ENCODE measurements at places on chromosomes 2 and 18.

DNA sequence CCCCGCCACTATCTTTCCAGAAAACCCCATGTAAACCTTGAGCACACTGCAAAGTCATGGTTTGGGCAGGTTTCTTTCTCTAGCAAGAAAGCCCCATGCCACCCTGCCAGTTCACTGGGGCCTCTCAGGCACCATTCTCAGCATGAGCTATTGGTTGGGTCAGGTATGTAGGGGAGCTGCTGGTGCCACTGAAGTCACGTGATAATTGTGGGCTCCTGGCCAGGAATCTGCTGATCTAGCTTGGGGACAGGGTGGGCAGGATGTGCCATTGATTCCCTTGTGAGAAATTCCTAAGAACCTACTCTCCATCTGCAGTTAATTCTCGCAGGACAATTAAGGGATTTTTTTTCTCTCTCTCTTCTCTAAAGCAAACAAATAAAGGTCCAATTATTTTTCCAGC lies 26.5 kb upstream of the HNMT start:
- no peak for DNase-seq

DNA sequence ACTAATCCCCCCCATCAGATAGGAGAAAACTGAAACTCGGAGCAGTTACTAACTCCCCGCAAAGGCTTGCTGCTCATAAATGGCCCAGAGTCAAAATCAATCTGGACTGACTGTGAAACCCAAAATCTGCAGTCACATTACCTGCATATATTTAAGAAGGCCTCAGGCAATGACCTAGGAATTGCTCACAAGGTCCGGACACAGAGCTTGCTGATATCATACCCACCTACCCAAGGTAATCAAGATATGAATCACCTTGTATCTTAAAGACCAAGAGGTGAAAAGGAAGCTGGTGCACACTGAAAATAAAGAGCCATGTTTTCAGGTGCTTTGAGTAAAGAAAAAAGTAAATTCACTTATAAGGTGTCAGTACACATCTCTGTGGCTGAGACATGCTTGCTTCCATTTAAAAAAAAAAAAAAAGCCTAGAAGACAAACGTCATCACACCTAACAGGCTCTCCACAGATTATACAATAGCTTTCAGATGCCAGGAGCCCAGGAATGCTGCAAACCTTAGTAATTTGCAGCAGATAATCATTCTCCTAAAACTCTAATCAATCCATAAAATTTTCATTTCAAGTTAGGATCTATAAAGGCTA lies 195.4 kb downstream of the ZEB2 start:
- DNase-seq: no peak

DNA sequence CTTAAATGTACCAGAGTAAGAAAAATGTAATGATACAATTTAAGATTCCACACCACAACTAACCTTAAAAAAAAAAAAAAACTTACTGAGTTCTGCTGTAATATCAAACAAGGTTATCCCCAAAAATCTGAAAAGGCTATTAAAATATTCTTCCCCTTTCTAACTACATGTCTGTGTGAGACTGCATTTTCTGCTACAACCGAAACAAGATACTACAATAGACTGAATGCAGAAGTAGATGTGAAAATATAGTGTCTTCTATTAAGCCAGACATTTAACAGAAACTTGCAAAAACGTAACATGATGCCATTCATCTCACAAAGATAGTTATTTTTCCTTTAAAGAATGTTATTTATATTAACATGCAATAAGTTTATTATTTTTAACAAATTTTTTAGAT lies 16.2 kb downstream of the SS18 start:
- no peak for DNase-seq

GRCh38 chr2:134175834-134176233 lies 78.0 kb upstream of the MGAT5 start:
- no peak for DNase-seq

DNA sequence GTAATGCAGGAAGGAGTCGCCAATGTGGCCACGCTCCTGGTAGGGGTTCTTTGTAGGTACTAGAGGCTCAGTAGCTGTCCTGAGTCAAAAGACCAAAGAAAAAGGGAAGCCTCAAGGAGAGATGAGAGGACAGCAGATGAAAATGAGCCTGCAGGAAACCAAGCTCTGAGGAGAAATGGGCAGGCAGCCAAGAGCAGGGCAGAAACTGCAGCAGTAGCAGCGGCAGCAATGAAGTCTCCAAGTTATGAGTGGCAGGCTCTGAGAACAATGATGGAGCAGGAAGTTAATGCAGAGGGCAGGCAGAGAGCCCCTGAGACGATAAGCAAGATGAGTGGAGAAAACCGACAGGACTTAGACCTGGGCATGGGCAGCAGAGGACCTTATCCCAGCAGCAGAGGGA lies 48.2 kb upstream of the TMEM200C start:
- no peak for DNase-seq

DNA sequence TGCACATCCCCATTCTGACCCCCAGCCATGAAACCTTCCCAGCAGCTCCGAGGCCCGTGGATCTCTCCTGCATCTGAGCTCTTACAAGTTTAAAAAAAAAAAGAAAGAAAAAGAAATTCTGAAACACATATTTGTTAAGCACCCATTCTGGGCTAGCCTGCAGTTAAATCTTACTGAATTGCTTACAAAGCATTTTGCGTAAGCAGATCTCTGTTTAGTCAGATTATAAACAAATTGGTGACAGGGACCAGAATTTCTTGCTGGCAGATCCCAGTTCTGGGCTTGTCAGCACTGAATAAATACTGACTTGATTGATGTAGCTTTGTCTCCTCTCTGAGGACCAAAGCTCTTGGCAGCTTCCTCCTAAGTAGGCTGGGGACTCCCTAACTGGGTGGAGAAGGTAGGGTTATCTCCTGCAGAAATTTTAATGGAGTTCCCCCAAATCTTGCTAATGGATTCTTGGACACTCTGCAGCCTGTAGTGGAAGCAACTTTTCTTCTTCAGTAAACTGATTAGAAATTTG lies 160.9 kb downstream of the MIB1 start:
- DNase-seq: no peak

GRCh38 chr2:40797120-40797519 lies 345.2 kb upstream of the SLC8A1 start:
- no peak for DNase-seq

DNA sequence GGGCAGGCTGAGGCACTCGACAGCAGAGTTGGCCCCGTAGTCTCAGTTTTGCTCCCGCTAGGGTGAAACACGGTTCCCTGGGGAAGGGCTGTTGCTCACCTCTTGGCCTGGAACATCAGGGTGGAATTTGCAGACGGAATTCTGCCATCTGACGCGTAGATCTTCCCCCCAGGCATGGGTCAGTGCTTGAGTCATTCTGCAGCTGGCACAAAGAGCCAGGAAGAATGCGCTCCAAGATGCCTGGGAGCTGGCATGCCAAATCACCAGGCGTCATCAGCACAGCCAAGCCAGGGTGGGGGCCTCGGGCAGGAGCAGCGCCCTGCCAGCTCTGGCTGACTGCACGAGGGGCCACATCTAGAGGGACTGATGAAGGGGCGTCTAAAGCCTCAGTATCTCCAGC lies 42.7 kb downstream of the ODC1 start:
- DNase-seq: no peak

- DNase-seq: no peak
Measured at GRCh38 chr2:213084261-213084660, 67.2 kb downstream of the IKZF2 start.

DNA sequence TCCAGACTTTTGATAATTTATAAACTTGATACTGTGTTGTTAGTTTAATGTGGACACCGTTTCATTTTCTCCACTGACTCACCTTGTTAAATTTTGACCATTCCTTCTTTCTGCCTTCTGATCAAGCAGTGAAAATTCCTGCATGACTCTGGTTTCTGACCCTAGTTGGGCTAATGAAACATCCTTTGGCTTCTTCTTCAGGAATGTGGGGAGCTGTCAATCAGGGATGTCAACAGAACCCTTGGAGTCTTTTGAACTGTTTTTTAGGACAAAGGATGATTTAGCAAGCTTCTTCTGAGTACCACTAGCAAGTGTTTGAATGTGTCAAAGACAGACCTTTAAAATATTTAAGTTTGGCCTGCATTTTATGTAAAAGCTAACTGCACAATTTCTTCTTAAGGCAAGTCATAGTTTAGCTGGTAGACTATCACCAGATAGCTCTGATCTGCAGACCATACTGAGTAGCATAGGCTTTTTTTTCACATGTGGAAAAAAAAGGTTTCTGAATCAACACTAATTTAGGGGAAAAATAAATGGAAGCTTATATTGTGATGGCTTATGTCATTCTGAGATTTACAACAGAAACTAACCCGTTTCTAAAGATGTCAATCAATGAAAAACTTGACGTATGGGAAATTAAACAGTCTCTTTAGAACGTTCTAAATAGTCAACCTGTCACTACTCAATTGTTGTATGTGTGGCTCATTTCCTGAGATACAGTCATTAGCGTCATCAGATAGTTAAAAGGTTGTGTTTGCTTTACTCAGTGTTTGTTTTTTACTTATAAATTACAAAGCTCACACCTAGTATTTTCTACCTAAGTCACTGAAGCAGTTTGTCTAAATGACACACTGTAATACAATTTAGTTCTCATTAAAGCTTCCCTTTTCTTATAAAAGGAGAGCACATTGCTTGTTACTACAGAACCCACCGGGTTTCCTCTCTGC lies 311.4 kb downstream of the PTPRM start:
- no peak for DNase-seq

- DNase-seq: no peak
Measured at GRCh38 chr18:11078491-11078890, 70.9 kb downstream of the PIEZO2 start.

GRCh38 chr2:133844214-133844892 lies 276.1 kb upstream of the NCKAP5 start:
- no peak for DNase-seq

DNA sequence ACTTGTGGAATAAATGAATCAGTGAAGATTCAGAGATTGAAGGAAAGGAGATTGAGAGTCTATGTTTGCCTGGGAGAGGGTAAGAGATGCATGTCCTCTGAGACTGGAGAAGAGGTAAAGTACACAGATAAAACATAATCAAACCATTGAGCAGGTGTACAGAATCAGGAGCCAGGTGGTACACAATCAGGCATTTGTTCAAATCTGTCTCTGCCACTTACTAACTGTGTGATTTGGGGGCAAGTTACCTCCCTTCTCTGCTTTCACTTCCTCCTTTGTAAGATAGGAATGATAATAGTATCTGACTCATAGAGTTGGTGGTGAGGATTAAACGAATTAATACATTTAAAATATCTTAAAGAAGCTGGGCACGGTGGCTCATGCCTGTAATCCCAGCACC lies 94.0 kb downstream of the CDK15 start:
- DNase-seq: no peak

DNA sequence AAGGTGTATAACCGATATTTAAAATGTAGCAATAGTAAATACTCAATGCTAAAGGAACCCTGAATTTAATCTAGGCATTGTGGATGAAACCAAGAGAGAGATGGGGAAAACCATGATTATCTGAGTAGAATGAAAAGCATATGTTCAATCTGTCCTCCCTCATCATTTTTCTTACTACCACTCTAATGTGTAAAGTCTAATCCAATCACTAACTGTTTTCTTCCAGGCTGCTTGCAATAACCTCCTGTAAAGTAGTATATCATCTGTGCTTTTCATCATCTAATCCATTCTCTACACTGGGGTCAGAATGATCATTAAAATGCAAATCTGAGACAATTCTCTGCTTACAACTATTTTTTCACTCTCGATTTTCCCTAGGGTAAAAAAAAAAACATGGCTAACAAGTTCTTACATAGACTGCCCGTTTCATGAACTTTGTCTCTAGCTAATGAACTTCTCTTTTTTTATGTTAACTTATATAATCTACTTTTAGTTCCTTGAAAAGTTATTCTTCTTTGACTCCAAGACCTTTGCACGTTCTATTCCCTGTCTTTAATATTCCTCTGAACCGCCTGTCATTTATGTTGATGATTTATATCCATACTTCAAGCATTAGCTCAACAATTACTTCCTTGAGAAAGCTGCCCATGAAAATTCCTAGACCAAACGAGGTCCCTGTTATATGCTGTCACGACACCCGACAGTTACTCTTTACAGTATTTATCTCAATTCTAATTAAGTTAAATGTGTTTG lies 94.7 kb upstream of the SLC8A1 start:
- DNase-seq: no peak

GRCh38 chr2:109466674-109467575 lies 146.8 kb downstream of the SEPTIN10 start:
- no peak for DNase-seq

GRCh38 chr2:109058191-109058632 lies 69.2 kb upstream of the EDAR start:
- no peak for DNase-seq

GRCh38 chr2:144825331-144826020 lies 305.6 kb upstream of the ZEB2 start:
- no peak for DNase-seq

- no peak for DNase-seq
Measured at GRCh38 chr2:68918497-68918896, 34.2 kb downstream of the GKN2 start.

- DNase-seq: no peak
Measured at GRCh38 chr2:10884574-10884975, 27.2 kb upstream of the KCNF1 start.

GRCh38 chr2:33371304-33372090 lies 105.0 kb upstream of the RASGRP3 start:
- DNase-seq: no peak

- DNase-seq: no peak
Measured at GRCh38 chr18:76370201-76370600, 124.8 kb downstream of the ZNF516 start.

- DNase-seq: no peak
Measured at GRCh38 chr2:7593360-7593759, 676.1 kb downstream of the RNF144A start.

DNA sequence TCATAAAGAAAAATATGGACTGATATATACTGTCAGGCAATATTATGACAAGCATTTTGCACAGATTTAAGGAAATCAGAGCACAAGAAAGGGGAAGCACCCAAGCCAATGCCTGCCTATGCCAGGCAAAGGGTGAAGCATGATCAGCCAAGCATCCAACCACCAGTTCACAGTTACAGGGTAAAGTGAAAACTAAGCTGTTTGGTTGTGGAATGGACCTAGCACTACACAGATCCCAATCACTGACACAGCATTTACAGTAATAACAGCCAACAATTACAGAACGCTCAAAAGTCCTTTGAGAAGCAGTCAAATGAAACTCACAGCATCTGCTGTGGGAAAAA lies 90.3 kb downstream of the SP3 start:
- DNase-seq: no peak

DNA sequence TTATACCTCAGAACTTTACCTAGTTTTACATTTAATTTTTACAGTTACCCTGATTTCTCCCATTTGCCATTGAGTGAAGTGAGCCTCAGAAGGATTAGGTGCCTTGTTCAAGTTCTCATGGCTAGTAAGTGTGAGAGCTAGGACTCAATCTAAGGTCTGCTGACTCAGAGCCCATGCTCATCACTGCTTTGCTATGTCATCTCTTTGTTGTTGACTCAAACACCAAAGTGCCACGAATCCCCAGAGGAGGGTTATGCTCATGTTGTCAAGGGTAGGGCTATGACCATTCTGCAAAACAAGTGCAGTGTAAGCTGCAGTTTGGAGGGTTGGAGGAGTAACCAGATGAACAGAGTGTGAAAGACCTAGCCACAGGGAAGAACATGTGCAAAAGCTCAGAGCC lies 185.4 kb upstream of the SKOR2 start:
- no peak for DNase-seq

GRCh38 chr18:24954341-24954740 lies 397.6 kb downstream of the ZNF521 start:
- DNase-seq: no peak
